Placental pericyte (primary cell): ENCODE measurements at places on chromosomes 7 and 10. TPM values are rescaled to one million over a fixed set of nuclear protein-coding genes. Genes with fewer than 3 reads are reported as not detected.

The PBLD gene
- 4.2 and 4.9 TPM in 2 replicates for total RNA-seq

The HUS1 gene
- total RNA-seq, result 18.6 and 35.6 TPM in 2 replicates

The PROSER2 gene
- total RNA-seq, result 7.4 and 7.7 TPM in 2 replicates

The ZMIZ1 gene
- 25.6 and 38.2 TPM in 2 replicates for total RNA-seq

The VWC2 gene
- not detected in 2 replicates for total RNA-seq

The TWIST1 gene
- 34.4 and 35.5 TPM in 2 replicates for total RNA-seq
